ENCODE measurements at places on chromosomes 1 and 21.

GRCh38 chr1:50779801-50780200 lies 180.3 kb downstream of the FAF1 start:
- no peak for DNase-seq

DNA sequence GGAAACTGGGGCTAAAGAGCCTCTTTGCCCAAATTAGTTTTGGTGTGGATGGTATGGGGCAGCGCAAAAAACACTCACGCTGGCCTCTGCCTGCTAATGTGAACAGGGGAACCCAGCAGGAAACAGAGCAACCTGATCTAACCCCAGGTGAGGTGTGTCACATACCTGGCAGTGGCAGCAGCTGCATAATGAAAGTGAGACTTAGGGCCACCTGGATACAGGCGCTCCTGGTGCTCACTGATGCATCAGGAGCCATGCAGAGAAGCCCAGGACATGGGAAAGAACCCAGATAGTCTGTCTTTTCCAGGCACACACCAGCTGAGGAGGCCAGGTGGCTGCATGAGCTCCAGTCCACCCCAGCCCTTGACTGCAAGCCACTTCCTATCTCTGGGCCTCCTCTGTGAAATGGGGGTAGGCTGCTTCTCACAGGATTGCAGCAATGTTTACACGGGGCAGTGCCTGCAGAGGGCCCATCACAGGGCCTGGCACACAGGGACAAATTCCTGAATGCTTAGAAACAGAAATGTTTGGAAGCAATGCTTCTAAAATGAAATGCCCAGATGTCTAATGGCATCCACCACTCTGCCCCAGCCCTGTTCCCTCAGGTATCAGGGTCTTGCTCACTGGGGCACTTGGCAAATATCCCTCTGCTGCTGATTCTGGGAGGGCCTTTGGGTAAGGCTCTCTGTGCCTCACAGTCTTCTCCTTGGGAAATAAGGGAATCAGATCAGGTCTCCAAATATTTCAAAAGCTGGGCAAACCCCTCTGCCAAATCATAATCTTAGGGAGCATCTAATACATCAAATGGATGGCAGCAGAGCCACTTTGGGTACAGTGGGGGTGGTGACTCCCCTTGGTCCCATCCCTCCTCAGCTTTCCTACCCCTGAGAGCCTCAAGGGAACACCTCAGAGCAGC lies 19.9 kb downstream of the DHCR24 start:
- no peak for DNase-seq

DNA sequence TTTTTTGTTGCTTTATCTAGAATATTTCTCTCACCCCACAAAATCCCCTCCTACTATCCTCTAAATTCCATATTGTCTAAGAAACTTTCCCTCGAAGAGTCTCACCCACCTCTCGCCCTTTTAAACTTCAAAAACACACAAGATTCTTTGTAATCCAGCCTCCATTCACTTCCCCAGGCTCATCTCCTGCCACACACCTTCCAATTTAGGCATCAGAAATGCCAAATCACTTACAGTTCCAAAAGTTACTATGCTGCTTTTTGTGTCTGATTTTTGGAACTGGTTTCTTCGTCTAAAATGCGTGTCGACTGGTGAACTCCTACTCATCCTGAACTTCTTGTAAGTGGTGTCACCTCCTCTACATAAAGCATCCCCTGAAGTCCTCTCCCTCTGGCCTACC lies 482.4 kb upstream of the CAMK1G start:
- DNase-seq: no peak

GRCh38 chr1:28811766-28812668 lies at the start of gene OPRD1:
Gene OPRD1, plus strand, starts transcription at chr1:28812170. Its CDS starts 214 bp downstream, at chr1:28812384.
- DNase-seq: no peak

DNA sequence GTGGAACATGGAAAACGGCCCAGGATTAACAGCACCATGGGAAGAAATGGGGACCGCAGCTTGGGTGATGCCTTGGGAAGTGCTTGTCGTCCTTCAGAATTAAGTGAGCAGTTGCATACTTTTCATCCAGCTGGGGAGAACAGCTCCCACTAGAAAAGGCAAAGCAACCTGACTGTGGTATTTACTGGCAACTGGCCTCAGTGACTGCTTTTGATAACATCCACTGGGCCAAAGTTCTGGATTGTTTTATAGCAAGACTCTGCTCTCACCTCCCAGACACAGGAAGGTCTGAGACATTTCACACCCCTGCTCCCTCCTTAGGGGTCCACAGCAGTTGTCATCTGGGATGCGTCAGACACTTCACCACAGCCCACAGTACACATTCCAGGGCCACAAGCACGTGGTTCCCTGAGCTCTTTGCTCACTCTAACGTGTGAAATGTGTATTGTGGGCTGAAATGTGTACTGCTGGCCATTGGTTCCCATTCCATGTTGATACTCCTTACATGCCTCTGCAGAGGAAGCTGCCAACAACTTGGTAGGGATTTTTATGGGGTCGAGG lies 6.6 kb downstream of the PAPPA2 start:
- DNase-seq: no peak

- no peak for DNase-seq
Observed at GRCh38 chr1:204150702-204151551, 917 bp downstream of the ETNK2 start.

DNA sequence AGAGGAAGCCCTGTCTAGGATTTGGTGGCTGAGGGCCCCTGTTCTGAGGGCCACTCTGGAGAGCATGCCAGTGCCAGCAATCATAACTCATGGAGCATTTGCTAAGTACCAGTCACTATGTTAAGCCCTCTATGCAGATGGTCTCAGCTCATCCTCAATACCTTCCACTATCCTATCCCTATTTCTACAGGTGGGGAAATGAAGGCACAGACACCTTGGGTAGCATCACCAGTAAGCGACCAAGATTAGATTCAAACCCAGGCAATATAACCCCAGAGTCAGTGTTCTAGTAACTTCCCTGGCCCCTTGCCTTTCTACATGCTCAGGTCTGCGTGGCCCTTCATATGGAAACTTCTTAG lies 7.9 kb upstream of the NBPF1 start:
- no peak for DNase-seq
